Colonic mucosa (tissue), 4 donors: ENCODE measurements at places on chromosomes 4 and X. TPM values are rescaled to one million over a fixed set of nuclear protein-coding genes. Genes with fewer than 3 reads are reported as not detected.

DNA sequence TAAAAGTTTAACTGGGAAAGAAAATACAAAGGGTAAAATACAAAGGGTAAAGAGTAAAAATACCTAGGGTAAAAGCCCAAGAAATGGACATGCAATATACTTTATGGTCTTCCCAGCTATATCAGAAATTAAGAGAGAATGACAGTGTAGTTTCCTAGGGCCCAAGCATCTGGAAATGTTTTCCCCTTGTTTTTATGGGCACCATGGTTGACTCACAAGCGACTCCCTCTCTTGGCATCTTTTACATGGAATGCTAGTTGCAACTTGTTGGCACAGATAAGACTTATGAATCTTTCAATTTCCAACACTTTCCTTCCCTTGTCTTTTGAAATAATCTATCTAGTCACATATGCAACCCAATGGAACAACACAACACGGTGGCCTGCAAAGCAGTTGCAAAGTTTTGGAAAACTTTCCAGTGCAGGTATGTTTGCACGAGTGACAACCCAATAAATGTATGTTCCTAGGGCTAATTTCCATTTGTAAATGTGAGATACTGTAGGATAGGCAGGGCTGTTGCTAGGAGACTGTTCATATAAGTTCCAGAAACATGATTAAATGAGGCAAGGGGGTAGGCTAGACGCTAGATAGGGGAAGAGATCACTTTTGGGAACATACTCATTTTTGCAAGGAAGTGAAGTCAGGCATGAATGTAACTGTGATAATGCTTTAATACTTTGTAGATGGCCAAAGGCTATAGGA, 36.4 kb upstream of the CWH43 start:
- no peak for DNase-seq

- DNase-seq, result no peak
Measured at GRCh38 chr4:185224597-185224996, 15.2 kb downstream of the SNX25 start.

The SOX3 gene
- not detected for total RNA-seq

The TLR1 gene
- 1.2 TPM for total RNA-seq
